Stimulated activated CD8-positive, alpha-beta memory T cell treated with anti-CD3 and anti-CD28 coated beads, Interleukin-4, amount 100 ng/mL, for 24 hours (primary cell): ENCODE measurements at places on chromosomes 1 and 21.

GRCh38 chr1:94634977-94635416, 93.4 kb upstream of the F3 start:
- no peak for DNase-seq

- peak; percentile 31 for DNase-seq
These were observed 1.0 kb downstream of the PLEKHG5 start for GRCh38 chr1:6490181-6491080.

GRCh38 chr1:31372751-31373055, 173 bp downstream of the FABP3 start:
- DNase-seq = no peak

GRCh38 chr1:178645157-178645807, 79.8 kb upstream of the RALGPS2 start:
- DNase-seq = no peak

DNA sequence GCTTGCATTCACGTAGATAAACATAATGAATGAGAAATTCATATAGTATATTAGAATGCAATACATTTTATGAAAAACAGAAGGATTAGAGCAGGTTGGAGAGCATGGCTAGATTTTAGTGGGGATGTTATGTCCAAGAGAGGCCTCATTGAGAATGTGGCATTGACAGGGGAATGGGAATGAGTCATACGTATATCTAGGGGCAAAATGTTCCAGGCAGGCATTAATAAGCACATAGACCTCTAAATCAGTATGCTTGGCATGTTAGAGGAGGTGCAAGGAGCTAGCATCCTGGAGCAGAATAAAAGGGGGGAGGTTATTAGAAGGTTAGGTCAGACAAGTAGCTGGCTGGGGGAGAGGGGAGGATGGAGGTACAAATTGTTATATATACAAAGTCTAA, 93.0 kb downstream of the USH2A start:
- no peak for DNase-seq

DNA sequence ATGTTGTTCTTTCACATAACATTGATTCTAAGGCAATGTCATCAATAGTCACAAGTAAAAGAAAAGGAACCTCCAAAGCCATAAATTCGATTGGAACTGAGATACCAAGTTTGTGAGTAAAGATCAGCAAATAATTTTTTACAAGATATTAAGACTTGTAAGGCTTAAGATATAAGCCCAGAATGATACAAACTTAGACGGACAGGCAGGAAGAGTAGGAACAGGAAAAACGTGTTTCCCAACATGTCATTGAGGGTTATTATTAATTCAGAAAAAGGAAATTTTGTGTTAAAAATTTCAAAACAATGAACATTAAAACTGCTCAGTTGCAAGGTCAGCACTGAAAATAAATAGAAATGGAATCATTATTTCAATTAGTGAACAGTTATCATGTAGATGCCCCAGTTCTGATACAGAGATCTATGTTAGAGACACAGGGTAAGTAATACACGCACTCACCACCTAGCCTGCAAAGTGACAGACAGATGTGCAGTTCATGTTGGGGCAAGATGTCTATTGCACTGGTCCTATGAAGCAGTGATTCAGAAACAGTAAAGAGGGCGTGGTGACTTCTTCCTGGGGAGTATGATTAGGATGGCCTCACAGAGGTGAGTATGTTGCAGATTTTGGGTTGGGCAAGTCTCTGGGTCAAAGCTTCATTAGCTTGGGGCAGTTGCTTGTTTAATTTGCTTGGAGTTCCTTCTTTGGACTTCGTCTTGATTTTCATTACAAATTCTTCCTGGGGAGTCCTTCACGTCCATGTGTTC, 284.4 kb downstream of the SETD4 start:
- DNase-seq = no peak

DNA sequence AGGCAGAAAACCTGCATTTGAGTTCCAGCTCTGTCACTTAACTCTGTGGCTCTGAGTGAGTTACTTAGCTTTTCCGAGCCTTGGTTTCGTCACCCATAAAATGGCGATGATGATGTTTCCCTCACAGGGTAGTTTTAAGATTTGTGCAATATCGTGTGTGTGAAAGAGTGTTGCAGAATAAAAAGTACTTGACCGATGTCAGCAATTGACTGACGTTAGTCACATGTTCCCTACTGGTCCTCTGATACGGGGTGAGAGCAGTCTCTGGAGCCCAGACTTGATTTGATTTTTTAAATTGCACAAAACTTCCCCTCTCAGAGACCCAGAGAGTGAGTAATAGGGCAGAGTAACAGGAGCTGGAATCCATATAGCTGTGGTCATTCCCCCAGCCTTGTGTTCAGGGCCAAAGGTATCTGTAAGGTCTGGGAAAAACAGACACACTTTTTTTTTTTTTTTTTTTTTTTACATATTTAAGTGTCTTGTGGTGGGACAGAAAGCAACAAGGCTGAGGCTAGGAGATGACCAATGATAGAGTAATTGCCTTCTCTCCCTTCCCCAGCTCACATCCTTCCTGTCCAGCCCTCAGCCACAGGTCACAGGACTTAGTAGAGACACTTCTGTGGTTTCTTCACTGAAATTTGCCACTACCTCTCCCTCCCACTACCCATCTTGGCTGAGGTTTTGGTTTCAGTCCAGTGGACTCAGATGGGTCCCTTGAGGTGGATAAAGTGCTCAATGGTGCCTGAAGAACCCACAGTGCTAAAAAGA, 2.0 kb downstream of the FCER1G start:
- DNase-seq = no peak

- no peak for DNase-seq
These were observed 895.0 kb upstream of the B3GALT2 start for GRCh38 chr1:194081444-194081843.

DNA sequence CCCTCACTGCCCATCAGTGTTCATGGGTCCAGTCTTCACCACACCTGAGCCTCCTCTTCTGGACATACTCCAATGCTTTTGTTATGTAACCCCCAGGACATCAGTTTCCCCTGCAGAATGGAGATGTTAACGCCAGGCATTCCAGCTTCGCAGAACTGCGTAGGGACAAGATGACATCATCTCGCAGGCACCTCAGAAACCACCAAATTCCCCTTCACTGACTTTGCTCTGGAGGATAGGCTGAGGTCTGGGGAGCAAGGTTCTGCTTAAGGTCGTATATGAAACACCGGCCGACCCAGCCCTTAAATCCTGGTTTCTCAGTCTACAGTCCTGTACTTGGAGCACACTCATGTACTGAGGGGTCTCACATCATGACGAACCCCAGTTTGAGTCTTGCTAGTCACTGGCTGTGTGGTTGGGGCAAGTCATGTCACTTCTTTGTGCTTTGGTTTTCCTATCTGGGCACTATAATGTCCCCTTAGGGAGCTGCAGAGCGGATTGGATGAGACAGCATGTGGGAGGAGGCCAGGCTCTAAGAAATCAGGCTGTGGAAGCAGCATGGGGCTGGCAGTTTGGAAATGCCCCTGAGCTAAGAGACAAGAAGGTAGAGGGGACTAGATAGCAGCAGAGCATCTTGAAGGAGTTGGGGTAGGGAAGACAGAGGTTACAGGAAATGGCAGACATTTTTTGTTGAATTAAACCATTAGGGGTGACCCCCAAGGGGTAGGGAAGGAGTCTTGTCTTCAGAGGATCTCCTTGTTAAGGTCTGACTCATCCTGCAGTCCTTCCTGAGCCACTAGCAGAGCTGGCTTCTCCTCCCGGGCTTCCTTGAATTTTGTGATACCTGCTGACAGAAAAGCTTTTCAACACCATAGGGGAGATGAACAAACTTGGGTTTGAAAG, 138.3 kb downstream of the FOXD2 start:
- no peak for DNase-seq

DNA sequence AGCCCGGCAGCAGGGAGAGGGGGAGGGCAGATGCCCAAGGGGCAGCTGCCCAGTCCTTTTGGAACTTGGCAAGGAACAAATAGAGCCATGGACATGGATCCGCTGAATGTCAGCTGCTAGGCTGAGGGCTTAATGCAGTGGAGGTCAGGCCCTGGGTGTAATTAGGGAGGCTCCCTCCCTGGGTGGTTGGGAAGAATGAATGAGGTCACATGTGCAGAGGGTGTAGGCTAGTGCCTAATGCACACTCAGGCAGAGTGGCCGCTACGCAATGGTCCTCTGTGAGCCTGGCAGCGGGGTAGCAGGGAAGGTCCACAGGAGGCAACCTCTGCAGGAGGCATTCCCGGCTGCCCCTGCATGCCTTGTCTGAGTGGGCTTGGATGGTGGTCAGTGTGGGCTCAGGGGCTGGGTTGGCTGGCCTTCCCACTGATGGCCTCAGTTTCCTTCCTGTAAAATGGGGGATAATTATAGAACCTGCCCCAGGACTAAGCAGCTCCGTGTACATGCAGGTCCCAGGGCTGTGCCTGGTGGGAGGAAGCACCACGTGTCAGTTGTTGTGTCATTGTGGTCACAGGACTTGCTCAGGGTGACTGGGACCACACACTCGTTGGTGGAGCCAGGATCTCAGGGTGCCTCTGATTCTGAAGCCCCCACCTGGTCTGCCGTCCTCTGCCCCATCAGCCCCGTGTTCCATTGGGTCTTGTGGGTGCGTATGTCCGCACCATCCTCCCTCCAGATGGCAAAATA, 81.6 kb upstream of the ACTL8 start:
- DNase-seq = no peak

DNA sequence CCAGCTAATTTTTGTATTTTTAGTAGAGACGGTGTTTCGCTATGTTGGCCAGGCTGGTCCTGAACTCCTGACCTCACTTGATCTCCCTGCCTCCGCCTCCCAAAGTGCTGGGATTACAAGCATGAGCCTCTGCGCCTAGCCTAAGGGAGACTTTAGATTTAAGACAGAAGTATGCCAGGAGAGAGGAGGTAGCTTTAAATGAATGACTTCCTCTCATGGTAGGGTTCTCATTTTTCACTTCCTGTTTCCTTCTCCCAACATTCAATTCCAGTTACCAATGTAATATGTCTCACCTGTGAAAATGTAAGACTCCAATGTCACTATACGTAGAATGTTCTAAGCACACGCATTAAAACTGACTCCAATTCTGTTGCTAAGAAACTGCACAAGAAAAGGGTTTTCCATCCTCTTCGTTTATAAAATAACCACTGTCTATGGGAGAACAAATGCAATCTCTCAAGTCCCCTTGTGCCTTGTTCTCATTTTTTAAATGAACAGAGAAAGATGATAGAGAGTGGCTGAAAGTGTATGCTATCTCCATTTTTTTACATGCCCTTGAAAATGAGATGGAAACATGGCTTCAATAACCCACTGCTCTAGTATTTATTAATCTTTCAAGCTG, 140.0 kb downstream of the SLC45A1 start:
- DNase-seq = no peak

DNA sequence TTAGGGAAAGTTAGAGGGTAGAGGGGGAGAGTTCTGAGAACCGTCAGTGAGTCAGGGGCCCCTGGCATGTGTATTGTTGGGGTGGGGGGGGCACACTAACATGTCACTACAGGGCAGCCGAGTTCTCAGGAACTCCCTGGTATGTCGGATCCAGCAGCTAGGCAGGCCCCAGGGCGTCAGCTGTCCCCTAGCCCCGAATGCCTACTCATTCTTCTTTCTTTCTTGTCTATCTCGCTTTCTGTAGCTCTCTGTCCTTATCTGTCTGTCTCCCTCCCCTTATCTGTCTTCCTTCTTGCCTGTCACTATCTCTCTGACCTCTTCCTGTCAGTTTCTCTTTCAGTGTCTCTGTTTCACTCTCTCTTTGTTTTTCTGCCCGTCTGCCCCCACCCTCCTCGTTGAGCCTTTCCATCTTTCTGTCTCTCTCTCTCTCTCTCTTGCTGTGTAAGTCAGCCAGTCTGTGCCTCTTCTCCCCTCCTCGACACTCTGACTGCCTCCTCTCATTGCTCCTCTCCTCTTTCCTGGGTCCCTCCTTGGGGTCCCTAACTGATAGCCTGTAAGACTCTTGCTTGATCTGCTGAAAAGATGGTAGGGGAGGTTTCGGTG, 2.4 kb downstream of the NTRK1 start:
- DNase-seq = no peak

DNA sequence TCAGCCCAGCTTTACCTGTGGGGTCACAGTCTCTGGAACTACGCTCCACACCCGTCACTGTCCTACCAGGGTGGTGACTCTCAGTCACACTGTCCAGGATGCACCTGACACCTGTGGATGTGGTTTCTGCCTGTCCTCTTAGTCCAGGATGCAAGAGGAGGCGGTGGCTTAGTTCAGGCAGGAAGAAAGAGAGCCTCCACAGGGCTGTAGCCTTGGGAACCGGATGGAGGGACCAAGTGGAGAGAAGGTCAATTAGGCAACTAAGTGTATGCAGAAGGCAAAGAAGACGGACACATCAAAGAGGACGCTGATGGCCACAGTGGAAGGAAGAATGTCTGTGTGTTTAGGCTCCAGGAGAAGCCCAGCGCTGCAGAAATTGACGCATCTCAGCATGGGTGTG, 153.9 kb upstream of the IRF2BP2 start:
- DNase-seq = no peak

- DNase-seq = no peak
These were observed 23.0 kb upstream of the SYNC start for GRCh38 chr1:32725615-32725982.
